ENCODE measurements at places on chromosomes 6 and 20.

DNA sequence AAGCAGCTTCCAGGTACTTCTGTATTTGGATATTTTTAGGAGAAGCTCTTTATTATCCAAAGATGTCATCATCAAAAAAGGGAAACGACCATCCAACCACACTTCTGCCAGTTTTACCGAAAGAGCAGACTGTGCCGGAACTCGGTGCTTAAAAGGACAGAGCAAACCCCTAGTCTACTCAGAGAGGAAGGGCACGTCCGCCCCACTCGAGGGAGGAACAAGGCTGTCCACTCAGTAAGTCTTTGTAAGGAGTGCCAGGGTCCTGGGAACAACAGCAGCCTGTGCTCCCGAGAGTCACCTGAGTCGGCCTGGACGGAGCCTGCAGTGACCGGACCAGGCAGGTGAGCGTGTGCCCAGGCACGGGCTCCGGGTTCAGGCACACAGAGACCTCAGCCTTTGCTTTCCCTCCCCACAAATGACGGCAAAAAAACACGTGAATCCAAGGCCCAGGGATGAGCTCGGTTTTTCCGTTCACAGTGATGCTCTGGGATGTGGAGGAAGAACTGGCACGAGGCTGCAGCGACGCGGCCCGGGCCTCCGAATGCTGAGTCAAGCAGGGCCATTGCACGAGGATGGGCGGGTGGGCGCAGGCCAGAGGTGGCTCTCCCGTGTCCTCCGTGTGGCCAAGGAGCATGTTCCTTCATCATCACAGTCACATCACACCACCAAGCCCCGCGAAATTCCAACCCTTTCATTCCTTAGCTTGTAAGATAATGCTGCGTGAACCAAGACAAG lies 17.4 kb upstream of the SLCO4A1 start:
- DNase-seq = no peak

DNA sequence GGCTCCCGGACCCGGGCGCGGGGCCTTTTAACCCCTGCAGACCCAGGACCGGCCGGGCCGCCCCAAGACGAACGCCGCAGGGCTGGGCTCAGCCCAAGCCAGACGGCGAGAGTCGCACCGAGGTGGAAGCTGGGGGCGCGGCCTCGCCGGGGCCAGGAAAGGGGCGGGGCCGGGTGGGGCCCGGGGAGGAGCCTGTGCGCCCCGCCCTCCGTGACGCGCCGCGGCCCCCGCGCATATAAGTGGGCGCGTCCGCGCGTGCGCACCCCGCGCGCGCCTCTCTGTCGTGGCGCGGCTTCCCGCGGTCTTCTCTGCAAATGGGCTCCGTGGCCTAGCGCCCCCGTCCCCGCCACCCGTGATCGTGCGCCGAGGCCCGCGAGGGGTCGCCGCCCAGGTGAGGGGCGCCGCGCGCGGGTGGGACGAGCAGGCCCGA lies at the start of gene PPDPF:
TSS of gene PPDPF (plus strand) at position 262 of the 430 bp plus-strand sequence. CDS start 544 bp downstream, outside the sequence.
- DNase-seq = peak; percentile 78

GRCh38 chr6:133179481-133179880 lies 61.7 kb upstream of the EYA4 start:
- DNase-seq = no peak

GRCh38 chr6:153058909-153059308 lies 56.4 kb upstream of the MTRF1L start:
- no peak for DNase-seq

DNA sequence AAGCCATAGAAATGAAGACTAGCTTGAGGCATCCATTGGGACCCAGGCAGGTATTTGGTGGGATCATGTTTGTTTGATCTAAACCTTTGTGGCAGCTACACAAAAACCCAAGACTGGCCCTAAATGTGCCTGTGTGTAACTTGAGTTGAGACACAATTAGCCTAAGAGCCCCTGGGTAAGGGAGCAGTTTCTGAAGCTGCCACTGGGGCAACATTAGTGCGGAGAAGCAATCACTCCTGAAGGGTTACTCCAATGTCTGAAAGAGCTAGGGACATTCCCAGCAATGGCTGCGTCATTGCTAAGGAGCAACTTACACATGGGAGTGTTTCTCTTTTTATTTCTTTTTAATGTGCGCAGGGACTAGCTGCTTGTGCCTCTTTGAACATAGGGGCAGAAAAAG lies 67.9 kb upstream of the EEF1E1 start:
- no peak for DNase-seq

- no peak for DNase-seq
Observed at GRCh38 chr20:21302664-21303060, 469 bp upstream of the XRN2 start.

GRCh38 chr6:114334237-114334636 lies 8.6 kb downstream of the HS3ST5 start:
- no peak for DNase-seq

DNA sequence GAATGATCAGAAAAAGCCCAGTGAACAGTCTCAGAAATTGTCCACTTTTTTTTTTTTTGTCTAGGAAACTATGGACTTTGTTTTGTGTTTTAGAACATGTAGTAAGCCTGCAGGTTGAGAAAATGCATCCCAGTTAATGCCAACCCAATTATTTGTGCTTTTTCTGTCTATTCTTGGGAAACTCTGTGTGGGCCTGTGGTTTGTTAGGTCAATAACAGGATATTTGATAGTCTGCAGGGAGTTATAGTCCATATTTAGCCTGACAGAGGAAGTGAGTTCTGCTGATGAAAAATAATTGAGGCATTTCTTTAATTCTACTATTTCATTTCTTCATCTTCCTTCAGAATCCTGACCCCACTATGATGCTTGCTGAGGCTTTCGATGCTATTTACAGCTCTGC lies 154.0 kb upstream of the LAMP5 start:
- no peak for DNase-seq

DNA sequence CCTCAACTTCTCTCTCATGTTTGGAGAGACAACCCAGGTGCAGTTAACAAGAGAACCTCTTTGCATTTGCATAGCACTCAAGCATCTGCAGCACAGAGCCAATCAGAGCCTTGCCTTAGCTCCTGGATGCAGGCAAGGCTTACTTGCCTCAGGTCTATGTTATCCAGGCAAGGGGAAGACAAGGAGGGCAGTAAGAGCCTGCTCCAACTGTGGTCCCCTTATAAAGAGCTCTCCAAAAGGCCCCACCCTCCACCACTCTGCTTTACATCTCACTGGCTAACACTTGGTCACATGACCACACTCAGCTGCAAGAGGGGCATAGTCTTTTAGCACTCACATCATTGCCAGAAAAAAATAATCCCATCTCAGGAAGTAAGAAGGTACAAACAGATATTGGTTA lies 540.0 kb downstream of the PTPRT start:
- no peak for DNase-seq

- DNase-seq = no peak
Observed at GRCh38 chr20:46977909-46978588, 83.4 kb downstream of the EYA2 start.

- no peak for DNase-seq
Observed at GRCh38 chr20:46635514-46636136, 15.6 kb downstream of the SLC13A3 start.

DNA sequence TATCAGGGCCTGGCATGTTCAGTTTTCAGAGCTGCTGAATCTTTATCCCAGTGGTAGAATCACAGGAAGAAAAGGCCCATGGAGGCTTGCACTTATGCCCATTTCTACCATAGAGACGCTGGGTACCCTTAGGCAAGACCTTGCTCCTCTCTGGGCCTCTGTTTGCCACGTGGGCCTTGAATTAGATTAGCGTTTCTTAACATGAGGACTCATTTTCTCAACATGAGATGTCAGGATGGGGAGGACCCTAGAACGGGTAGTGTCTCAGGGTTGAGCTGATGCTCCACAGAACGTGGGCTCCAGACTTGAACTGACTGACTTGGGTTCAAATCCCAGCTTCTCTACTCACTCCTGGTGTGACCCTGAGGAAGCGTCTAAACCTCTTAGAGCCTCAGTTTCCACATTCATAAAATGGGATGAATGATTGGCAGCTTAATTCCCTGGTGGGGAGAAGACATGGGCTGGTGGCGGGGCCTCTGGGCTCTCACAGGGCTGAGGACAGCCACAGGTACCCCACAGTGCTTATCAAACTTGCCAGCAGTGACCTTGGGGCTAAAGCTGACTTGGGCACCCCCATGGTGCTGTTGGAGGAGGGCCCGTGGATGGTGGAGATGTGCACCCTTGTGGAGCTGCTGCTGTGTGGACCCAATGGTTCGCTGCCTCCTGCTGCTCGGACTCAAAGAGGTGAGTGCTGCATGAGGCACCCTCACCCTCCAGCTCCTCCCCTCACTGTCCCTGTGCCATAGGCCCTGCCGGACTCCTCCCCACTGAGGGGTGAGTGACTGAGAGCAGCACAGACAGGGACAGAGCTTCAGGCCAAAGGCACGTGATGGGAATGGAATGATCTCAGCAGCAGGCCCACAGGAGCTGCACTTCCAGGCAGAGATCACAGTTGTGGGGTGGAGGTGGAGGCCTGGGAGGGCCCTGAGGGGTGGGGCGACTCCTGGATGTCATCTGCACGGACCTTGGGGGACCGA lies 28.2 kb downstream of the SUN5 start:
- no peak for DNase-seq

DNA sequence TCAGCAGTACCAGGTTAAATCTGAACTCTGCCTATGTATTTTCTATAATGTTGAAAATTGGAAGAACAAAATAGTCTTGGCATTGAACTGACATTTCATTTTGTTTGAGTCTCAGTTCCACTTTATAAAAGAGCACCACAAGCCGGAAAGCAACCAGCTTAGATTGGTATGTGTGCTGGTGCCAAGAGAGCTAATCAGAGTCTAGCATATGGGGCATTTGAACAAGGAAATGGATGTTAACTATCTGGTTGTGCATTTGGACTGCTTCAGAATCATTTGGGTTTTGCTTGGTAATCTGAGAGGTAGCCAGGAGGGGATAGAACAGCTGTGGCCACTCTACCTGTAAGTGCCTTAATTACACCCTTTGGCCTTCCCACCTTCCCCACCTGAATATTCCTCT lies 184.8 kb downstream of the GRIK2 start:
- DNase-seq = no peak

- no peak for DNase-seq
Observed at GRCh38 chr6:131215219-131215618, 80.0 kb downstream of the AKAP7 start.

GRCh38 chr6:168039849-168040248 lies 39.2 kb downstream of the FRMD1 start:
- DNase-seq = no peak

DNA sequence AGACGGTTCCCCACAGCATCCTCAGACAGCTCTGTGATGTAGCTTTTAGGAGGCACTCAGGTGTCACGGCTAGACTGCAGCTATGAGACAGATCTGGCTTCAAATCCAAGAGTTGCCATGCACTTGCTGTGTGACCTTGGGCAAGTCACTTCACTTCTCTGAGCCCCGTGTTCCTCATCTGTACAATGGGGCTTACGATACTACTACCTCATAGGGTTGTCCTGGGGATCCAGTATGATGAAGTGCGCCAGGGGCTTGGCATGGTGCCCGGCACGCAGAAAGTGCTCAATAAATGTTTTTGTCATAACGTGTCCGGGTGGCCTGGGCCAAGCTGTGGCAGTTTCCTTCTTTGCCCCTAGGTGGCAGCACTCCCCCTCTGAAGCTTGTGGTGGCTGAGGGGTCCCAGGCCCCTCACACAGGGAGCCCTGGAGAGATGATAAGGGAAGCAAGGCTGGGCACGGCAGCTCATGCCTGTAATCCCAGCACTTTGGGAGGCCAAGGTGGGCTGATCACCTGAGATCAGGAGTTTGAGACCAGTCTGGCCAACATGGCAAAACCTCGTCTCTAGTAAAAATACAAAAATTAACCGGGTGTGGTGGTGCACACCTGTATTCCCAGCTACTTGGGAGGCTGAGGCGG lies 19.1 kb upstream of the CHMP4B start:
- DNase-seq = peak; percentile 29

DNA sequence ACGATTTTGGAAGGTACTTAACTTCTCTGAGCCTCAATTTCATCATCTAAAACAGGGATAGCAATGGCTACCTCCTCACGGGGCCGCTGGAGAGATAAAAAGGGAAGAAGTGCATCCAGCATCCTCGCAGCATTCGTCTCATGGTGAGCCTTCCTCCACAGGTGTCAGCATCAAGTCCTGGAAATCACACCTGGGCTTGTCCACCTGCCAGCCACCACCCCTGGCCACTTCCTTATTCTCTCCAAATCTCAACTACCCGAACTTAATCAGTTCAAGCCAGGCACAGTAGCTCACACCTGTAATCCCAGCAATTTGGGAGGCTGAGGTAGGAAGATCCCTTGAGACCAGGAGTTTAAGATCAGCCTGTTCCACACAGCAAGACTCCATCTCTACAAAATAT lies 234.5 kb downstream of the LY86 start:
- no peak for DNase-seq

DNA sequence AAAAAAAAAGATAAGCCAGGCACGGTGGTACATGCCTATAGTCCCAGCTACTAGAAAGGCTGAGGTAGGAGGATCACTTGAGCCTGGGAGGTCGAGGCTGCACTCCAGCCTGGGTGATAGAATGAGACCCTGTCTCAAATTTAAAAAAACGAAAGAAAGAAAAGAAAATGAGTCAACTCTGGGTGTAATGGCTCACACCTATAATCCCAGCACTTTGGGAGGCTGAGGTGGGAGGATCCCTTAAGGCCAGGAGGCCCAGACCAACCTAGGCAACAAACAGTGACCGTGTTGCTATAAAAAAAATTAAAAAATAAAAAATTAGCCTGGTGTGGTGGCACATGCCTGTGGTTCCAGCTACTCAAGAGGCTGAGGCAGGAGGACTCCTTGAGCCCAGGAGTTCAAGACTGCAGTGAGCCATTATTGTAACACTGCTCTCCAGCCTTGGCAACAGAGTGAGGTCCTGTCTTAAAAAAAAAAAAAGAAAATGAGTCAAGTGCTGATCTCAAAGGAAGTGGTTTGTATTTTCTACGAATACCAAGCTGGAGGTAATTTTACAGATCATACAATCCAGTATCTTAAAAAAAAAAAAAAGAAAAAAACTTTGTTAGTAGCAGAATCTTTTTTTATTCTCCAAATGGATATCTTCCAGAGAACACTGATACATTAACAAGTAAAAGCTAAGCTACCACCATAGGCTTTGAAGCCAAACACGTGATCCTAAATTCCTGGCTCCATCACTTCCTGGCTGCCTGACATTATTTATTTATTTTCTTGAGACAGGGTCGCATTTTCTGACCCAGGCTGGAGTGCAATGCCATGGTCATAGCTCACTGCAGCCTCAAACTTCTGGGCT lies 5.7 kb downstream of the COMMD7 start:
- DNase-seq = no peak

DNA sequence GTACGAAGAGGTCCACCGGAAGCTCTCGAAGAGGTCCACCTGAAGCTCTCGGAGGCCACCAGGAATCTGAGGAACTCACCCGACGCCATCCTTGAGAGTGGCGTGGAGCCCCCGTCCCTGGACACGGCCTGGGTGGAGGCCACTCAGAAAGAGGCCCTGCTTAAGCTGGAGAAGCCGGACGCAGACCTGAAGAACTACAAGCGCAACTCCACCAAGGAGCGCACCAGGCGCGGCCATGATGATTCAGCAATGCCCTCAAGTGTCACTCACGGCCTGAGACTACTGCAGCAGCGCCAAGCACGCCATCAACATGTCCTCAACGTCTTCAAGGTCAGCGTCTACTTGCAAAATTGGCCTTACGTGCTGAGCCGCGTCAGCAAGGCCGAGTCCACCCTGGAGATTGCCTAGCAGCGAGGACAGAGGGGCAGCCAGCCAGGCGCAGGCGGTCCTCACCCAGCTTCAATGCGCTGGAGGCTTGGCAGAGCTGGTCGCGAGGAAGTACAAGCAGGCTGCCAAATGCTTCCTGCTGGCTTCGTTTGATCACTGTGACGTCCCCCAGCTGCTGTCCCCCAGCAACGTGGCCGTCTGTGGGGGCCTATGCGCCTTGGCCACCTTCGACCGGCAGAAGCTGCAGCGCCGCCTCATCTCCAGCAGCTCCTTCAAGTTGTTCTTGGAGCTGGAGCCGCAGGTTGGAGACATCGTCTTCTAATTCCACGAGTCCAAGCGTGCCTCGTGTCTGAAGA lies 7.7 kb upstream of the GJA10 start:
- no peak for DNase-seq

Measured in stimulated activated naive B cell treated with anti-CD40 and anti-IgM and Interleukin-4, amounts not matched to agents 10 μg/mL and 1 μg/mL and 100 μg/mL, for 72 hours (primary cell).